ENCODE measurements at places on chromosomes 6 and 20. TPM values are rescaled to one million over a fixed set of nuclear protein-coding genes. Genes with fewer than 3 reads are reported as not detected.

The PHACTR3 gene
- polyA plus RNA-seq = not detected

The MAN1A1 gene
- 39.5 TPM for polyA plus RNA-seq

The SEMG1 gene
- not detected for polyA plus RNA-seq

The RSPO4 gene
- not detected for polyA plus RNA-seq

The CD40 gene
- 1.5 TPM for polyA plus RNA-seq

The FOXS1 gene
- polyA plus RNA-seq = not detected

The BMP7 gene
- not detected for polyA plus RNA-seq

The ACSS1 gene
- 3.4 TPM for polyA plus RNA-seq

The MUC21 gene
- not detected for polyA plus RNA-seq

The RBM24 gene
- polyA plus RNA-seq = 2.5 TPM

The ZNF512B gene
- 3.5 TPM for polyA plus RNA-seq

The GPX5 gene
- polyA plus RNA-seq = not detected

The COL9A3 gene
- polyA plus RNA-seq = 0.59 TPM

The TRAM2 gene
- 155 TPM for polyA plus RNA-seq

The NNAT gene
- 0.74 TPM for polyA plus RNA-seq

- no peak for DNase-seq
Observed at GRCh38 chr20:5095931-5096330, 23.8 kb downstream of the PCNA start.

- no peak for DNase-seq
Observed at GRCh38 chr6:49982046-49982445, 12.6 kb upstream of the DEFB113 start.

GRCh38 chr6:112087916-112088315 is 525 bp downstream of the FAM229B start:
- DNase-seq = peak; percentile 6

GRCh38 chr6:111551521-111552231 is 54.0 kb downstream of the TRAF3IP2 start:
- DNase-seq = peak; percentile 64

DNA sequence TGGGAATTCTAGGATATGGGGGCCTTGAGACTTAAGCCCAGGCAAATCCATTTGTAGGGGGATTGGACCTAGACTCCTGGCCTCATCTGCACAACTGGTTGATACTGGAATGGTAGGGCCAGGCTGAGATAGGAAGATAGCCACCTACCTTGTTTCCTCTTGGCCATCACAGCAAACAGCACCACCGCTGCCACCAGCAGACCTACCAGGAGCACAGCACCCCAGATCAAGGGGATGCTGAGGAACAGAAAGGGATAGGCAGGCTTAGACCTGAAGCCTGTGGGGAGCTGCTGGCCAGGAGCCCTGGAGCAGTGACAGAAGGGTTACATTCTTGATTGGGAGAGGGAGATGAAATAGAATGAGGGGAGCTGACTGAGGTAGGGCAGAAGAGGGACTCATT is 3.5 kb downstream of the TREML1 start:
- DNase-seq = no peak

DNA sequence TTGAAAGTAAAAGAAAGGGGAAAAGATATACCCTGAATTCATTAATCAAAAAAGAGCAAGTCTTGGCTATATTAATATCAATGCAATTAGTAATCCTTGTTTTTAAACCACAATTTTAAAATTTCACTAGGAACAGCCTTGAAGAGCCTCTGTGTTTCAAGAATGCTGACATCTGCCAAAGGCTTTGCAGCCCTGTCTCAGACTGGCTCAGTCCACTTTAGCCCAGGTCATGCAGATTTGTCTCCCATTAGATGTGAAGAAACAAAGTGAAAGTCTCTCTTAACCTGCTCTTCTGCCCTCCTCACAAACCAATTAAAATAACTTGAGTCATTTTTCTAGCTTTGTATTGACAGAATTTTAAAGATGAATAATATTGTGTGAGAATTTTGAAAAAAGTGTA is 102.7 kb upstream of the CARMIL1 start:
- no peak for DNase-seq

GRCh38 chr6:99641270-99641669 is 34.6 kb downstream of the PRDM13 start:
- DNase-seq = no peak

- no peak for DNase-seq
Observed at GRCh38 chr6:63459814-63460213, 112.5 kb upstream of the LOC128125822 start.

- no peak for DNase-seq
Observed at GRCh38 chr20:58984691-58985090, 3.6 kb downstream of the NELFCD start.

DNA sequence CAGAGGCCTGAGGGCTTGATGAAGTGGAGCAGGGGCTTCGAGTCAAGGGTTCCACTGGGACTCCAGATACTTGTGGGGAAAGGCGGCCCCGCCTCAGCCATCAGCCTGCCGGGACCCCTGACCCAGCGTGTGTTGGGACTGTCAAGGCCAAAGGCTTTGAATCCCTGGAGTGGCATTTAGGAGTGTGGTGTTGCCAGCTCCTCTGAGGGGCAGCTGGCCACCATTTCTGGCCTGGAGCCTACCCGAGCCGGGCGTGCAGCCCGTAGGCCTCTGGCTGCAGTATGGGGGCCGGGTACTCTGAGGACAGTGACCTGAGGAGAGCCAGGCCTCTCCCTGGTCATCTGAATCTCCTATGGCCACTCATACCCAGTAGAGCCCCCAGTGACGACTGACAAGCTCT is 40.0 kb downstream of the RRBP1 start:
- DNase-seq = no peak

DNA sequence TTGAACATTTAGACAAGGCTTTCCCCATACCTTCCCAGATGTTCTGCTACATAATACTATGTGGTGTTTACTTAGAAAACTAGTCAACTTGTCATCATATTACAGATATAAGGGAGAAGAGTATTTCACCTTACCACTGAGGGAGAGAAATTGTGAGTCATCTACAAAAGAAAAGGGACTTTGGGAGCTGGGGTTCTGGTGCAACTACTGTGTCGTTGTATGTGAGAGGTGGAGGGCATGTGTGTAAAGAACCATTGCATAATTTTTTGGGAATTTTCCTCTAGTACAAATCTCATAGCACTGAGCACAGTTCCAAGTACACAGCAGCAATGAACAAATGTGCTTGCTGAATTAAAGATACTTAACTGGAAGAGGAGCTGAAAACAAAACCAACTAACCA is 665.6 kb downstream of the DHX35 start:
- no peak for DNase-seq

DNA sequence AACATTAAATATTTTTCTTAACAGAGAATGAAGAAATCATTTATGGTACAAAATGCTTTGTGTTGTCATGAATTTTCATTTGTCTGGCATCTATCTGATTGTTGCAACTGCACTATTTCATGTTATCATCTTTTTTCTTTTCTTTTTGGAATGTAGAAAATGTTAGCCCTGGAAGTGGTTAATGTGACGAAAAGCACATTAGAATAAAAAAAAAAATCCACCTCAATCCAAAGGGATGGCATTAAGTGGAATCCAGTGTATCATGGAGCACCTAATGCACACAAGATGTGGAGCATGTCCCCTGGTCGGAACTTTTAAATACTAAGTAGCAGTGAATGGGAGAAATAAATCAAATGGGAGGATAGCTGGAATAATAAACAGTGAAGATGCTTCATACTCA is 172.9 kb upstream of the MCHR2 start:
- DNase-seq = peak; percentile 2

- DNase-seq = peak; percentile 70
Observed at GRCh38 chr6:3001773-3002293, 2.1 kb downstream of the NQO2 start.

Measured in fibroblast of lung (primary cell).